Liver (tissue), 10 donors: ENCODE measurements at places on chromosomes 3 and 15. TPM values are rescaled to one million over a fixed set of nuclear protein-coding genes. Genes with fewer than 3 reads are reported as not detected.

XCR1 gene
- under 0.01 TPM for total RNA-seq

FBXO40 gene
- total RNA-seq = 0.08 TPM

FBXL2 gene
- 1.0 TPM for total RNA-seq

MAGI1 gene
- total RNA-seq = 18.1 TPM

ARGFX gene
- not detected for total RNA-seq

FANCD2OS gene
- total RNA-seq = not detected

WDR76 gene
- total RNA-seq = 0.84 TPM

SPESP1 gene
- total RNA-seq = 2.0 TPM

DLL4 gene
- total RNA-seq = 3.5 TPM

SI gene
- total RNA-seq = not detected

DGKG gene
- 7.8 TPM for total RNA-seq

TGFBR2 gene
- 61.2 TPM for total RNA-seq

CAMK2N2 gene
- total RNA-seq = not detected

KLF15 gene
- total RNA-seq = 21.4 TPM

EPHB1 gene
- 0.23 TPM for total RNA-seq

GOLGA6A gene
- total RNA-seq = 1.2 TPM

TXNRD3 gene
- 11.0 TPM for total RNA-seq

IL17RD gene
- 0.47 TPM for total RNA-seq

ATG3 gene
- total RNA-seq = 51.1 TPM

CRYBG3 gene
- total RNA-seq = 3.1 TPM

PATL2 gene
- total RNA-seq = 1.0 TPM

ZBED2 gene
- not detected for total RNA-seq

JAGN1 gene
- total RNA-seq = 29.3 TPM

ABI3BP gene
- total RNA-seq = 1.9 TPM

FAM3D gene
- total RNA-seq = not detected

SLCO2A1 gene
- 0.56 TPM for total RNA-seq

CAMKV gene
- not detected for total RNA-seq
